ENCODE measurements at places on chromosomes 13 and 19.

- DNase-seq: no peak
These were observed 52.7 kb upstream of the TM9SF2 start for GRCh38 chr13:99448546-99448945.

DNA sequence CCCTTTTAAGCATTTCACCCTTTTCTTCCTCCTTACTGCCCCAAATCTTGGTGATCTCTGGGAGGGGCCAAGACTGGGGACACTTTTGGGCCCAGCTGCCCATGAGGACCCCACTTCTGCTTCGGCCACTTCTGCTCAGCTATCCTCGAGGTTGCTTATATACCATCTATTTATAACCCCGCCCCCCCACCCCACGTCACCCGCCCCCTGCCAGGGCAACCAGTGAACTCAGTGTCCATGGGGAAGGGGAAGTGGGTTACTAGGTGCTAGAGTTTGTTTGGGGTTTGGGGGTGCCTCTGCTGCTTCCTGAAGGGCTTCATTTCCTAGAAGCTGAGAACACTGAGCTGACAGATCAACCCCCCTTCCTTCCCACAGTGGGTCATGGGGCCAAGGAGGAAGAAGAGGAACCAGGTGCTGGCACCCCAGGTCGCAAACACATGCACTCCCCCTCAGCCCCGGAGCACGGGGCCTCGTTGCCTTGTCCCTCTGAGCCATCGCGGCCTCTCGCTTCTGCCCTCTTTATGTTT lies 6.1 kb upstream of the ADGRE5 start:
- DNase-seq: no peak

- DNase-seq: no peak
These were observed 57.6 kb upstream of the ZNF527 start for GRCh38 chr19:37313335-37313627.

- DNase-seq: no peak
These were observed 104.6 kb upstream of the ZNF98 start for GRCh38 chr19:22526661-22527272.

DNA sequence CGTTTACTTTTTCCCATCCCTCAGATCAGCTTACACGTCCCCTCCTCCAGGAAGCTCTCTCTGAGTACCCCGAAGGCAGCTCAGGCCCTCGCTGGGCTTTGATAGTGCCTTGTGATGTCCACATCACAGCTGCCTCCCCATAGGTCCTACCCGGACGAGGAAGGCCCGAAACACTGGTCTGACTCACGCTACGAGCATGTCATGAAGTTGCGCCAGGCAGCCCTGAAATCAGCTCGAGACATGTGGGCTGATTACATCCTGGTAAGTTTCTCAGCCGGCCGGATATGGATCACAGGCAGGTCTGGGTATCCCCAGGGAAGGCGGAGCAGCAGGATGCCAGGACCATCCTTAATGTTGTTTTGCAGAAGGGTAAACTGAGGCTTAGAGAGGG lies 4.8 kb downstream of the COLGALT1 start:
- no peak for DNase-seq

DNA sequence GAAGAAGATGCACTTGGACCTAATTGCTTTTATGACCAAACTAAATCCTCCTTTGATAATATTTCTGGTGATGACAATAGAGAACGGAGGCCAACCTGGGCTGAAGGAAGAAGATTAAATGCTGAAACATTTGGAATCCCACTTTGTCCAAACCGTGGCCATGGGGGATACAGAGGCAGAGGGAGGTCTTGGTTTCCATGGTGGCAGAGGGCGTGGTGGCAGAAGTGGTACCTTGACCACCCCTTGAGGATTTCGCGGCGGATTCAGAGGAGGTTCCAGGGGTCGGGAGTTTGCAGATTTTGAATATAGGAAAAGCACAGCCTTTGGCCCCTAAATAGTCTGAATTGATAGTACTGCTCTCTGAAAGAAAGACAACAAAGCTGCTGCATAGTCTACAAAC lies 7.2 kb upstream of the LILRB3 start:
- DNase-seq: no peak

GRCh38 chr19:54436628-54437252 lies 12.3 kb upstream of the LENG8 start:
- no peak for DNase-seq

GRCh38 chr19:52066258-52066863 lies 17.7 kb upstream of the ZNF432 start:
- no peak for DNase-seq

GRCh38 chr13:43122791-43123190 lies 99.4 kb downstream of the DNAJC15 start:
- DNase-seq: no peak

- no peak for DNase-seq
These were observed 61.9 kb downstream of the WASF3 start for GRCh38 chr13:26619358-26619757.

- no peak for DNase-seq
These were observed 5.8 kb downstream of the PPFIA3 start for GRCh38 chr19:49125025-49125731.

DNA sequence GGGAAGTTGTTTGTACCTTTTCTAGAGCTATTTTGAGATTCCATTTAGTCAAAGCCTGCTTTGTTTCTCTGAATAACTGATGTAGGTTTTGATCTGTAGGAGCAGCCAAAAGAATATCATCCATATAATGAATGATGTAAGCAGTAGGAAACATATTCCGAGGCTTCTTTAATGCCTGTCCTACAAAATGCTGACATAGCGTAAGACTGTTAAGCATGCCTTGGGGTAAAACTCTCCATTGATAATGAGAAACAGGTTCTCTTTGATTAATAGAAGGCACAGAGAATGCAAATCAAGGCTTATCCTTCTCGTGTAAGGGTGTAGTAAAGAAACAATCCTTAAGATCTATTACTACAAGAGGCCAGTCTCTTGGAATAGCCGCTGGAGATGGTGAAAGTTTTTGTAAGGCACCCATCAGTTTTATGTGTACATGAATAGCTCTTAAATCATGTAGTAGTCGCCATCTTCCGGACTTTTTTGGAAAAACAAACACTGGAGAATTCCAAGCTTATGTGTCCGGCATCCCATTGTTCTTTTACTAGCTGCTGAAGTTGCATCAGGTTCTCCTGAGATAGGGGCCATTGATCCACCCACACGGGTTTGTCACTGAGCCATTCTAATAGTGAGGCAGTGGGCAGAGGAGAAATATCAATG lies 13.5 kb downstream of the FPR3 start:
- DNase-seq: peak; percentile 8

GRCh38 chr19:38917921-38918491 lies 6.0 kb upstream of the CCER2 start:
- DNase-seq: no peak

DNA sequence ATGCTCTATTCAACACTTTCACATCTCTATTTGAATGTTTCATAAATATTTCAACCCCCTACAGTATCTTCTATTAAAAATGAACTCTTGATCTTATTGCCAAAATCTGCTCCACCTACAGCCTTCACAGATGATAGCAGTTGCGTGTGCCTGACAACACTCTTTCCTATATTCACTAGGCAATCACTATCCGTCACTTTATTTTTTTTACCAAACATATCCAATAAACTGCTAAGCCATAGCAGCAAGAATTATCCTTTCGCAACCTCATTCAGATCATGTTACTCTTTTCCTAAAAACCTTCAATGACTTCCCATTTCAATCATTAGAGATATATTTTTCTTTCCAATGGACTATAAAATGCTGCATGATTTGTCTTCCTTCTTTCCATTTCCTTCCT lies 629.8 kb upstream of the PCDH9 start:
- no peak for DNase-seq

DNA sequence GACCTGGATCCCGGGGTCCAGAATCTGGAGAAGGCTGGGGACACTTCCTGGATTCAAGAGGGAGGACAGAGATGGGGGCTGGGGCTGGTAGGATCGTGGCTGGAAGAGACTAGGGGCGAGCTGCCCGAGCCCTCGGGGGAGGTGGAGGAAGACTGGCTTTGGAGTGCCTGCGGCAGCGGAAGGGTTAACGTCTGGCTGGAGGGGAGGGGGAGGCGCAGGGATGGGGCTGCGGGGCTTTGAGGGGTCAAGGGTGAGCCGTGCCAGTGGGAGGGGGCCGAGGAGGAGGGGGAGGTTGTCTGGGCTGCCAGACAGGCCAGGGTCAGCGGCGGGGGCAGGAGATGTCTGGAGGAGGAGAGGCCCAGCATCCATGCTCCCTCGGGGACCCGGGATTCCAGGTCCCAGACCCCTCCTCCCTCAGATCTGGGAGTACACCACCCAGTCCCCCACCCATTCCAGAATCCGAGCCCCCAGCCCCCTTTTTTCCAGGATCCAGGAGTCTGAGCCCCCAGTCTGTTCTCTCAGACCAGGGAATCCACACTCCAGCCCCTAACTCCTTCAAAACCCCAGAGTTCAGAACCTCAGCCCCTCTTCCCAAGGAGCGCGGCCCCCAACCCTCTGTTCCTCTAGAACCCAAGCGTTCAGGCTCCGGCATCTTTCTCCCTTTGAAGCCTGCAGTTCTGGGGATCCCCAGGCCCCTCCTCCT lies 3.2 kb upstream of the SPACA6 start:
- DNase-seq: no peak

DNA sequence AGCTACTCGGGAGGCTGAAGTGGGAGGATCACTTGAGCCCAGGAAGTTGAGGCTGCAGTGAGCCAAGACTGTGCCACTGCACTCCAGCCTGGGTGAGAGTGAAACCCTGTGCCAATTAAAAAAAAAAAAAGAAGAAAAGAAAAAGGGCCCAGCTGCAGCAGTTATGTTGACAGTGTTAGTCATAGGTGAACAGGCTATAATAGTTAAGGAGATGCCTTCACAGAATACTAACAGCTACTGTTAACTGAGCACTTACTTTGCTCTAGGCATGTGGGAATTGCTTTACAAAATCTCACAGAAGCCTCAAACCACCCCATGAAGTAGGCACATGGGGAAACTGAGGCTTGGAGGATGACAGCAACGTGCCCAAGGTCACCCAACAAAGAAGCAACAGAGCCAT lies 3.9 kb downstream of the FBXO17 start:
- DNase-seq: no peak

GRCh38 chr13:79725841-79726240 lies 244.9 kb downstream of the NDFIP2 start:
- no peak for DNase-seq

DNA sequence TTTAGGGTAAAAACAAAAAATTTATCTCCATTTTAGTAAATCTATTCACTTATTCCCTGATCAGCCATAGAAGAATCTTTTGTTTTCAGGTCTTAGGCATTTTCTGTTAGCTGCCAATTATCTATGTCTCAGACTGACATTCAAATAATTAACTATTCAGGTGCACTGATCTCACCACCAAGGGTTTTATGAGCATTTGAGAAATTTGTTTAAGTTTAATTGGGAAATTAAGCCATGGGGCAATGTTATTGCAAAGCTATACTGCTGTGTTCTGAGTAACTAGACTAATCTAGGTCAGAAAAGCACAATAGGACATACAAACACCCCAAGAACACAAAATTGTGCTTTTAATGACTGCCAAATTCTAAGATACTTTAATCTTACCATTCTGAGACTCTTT lies 210.7 kb upstream of the EDNRB start:
- no peak for DNase-seq

DNA sequence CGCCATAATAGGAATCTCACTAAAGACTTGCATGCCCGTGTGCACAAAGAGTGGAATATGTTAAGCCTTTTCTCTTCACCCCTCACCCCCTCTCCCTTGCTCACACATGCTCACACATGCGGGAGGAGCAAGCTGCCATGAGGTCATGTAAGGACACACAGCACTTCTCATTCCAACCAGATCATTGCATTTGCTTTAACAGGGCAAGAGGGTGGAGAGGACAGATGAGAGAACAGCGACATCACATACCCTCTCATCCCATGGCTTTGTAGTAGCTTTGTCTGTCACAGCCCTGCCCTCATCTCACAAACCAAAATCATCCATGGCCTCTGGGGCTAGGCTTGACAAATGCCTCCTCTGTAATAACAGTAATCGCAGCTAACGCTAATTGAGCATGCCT lies 145.6 kb upstream of the FRY start:
- DNase-seq: no peak

GRCh38 chr13:110138010-110138699 lies 168.8 kb downstream of the COL4A1 start:
- peak; percentile 43 for DNase-seq

DNA sequence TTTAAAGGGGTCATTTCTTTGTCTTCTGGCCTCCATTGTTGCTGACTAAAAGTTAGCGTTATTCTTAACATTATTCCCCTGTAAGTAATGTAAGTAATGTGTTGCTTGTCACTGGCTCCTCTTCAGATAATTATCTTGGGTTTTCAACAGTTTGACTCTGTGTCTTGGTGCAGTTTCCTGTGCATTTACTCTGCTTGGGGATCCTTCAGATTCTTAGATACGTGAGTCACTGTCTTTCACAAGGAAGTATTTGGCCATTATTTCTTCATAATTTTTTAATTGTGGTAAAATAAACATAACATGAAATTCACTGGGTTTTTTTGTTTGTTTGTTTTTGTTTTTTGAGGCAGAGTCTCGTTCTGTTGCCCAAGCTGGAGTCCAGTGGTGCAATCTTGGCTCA lies 13.5 kb upstream of the OR7D2 start:
- DNase-seq: no peak

DNA sequence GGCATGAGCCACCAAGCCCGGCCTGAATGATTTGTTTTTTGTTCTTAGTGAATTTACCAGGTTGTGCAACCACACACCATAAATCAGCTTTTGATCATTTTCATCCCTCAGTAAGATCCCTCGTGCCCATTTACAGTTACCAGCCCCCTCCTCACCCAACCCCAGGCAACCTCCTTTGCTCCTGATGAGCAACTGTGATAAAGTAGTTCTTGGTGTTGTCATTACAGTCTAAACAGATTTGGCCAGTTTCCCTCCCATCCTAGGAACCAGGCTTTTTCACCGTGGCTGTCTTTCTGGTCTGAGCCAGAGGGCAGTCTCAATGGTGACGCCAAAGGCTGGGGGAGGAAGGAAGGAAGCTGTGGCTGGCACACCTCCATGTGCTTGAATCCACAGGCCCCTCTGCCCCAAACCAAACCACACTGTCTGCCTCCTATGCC lies 61.2 kb upstream of the WDFY2 start:
- no peak for DNase-seq

GRCh38 chr13:111657013-111657412 lies 336.6 kb downstream of the TEX29 start:
- no peak for DNase-seq

DNA sequence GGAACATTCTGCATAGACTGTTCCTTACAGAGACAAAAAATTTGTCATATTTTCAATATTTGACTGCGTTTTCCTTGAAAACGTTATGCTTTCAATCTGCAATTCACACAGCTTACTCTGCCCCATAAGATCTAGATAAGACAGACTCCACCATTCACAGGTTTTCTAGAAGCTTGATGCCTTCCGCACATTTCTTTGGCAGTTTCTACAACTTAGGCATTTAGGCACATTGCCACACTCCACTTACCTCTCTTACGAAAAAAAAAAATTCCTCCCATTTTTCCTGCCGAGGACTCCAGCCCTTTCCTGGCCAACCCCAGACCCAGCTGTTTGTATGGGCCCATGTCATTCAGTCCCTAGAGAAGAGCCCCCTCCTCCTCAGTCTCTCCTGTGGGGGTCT lies 11.2 kb downstream of the ATP12A start:
- no peak for DNase-seq

All from NCI-H748 treated with DMSO at 0.1 percent for 48 hours (cell line).